Placental pericyte (primary cell): ENCODE measurements at places on chromosomes 6 and 20. TPM values are rescaled to one million over a fixed set of nuclear protein-coding genes. Genes with fewer than 3 reads are reported as not detected.

Gene TUBB2B
- 1.5 and 5.2 TPM in 2 replicates for total RNA-seq

Gene SDHAF4
- total RNA-seq: 4.7 and 6.3 TPM in 2 replicates

Gene SLC35F1
- total RNA-seq: under 0.01 TPM in 1 of 2 replicates, not detected in the other

Gene ENPP5
- 0.14 TPM in 1 of 2 replicates, not detected in the other for total RNA-seq

Gene BTN3A1
- total RNA-seq: 26.2 and 36.8 TPM in 2 replicates

Gene ZSCAN23
- total RNA-seq: 0.57 and 0.88 TPM in 2 replicates

Gene ARG1
- not detected in 2 replicates for total RNA-seq

Gene CRISP3
- total RNA-seq: not detected in 2 replicates
